GM13977 (cell line): ENCODE measurements at places on chromosomes 11 and 22.

DNA sequence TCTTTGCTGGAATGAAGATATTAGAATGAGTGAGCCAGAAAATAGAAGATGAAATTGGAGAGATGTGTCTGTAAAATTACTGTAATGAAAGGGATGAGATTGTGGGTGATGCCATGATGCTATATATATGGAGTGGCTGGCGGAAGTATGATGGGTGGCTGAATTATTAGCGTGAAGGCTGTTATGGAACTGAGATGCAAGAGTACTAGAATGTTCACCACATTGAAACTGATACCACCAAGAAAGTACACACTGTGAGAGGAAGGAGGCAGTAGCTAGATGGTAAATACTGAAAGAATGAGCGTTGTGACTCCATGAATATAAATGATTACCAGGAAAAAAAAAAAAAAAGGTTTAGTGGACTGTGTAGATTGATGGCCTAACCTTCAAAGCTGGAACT lies 411.9 kb downstream of the CNTN5 start:
- no peak for DNase-seq

DNA sequence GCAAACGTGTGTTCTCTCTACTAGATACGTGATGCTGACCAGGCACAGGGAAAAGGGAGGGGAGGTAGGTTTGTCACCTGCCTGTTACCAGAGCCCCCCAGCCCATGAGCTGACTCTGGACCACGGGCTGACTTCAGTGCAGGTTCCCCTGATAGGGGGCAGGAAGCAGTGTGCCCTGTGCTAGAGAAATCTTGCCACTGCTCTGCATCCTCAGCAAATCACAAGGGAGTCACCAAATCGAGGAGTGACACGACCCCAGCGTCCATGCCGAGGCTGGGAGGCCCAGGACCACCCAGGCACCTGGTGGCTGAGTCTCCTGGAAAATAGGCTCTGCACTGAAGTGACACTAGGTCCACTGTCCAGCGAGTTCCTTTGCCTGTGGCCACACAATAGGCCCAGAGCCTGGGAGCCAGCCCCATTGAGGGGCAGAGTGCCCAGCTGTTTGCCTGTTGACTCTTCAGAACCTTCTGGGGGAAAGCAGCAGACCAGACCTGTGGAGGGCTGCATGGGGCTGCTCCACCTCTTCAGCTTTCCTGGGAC lies 99.3 kb downstream of the CTTN start:
- no peak for DNase-seq

GRCh38 chr11:65307298-65308229 lies 7.1 kb upstream of the CDC42EP2 start:
- no peak for DNase-seq

GRCh38 chr11:33642461-33643166 lies 58.0 kb downstream of the C11orf91 start:
- no peak for DNase-seq

DNA sequence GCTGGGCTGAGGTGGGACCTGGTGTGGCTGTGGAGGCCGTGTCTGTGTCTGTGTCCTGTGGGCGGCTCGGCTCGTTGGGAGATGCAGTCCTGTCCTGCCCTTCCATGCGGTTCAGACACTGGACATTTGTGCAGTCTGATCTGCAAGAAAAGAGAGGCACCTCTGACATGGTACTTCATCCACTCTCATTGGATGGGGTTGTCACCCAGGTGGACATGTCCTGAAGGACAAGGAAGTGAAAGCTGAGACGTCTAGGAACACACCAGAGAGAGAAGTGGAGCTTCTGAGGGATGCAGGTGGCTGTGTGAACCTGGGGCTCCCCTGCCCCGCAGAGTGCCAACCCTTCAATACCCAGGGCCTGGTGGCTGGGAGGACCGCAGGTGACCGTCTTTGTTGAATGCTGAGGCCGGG lies 18.4 kb downstream of the TBX1 start:
- DNase-seq, result no peak

- DNase-seq, result no peak
These were observed 89.7 kb upstream of the SHANK2 start for GRCh38 chr11:71342116-71342515.
